ENCODE measurements at places on chromosomes 3 and 15.

DNA sequence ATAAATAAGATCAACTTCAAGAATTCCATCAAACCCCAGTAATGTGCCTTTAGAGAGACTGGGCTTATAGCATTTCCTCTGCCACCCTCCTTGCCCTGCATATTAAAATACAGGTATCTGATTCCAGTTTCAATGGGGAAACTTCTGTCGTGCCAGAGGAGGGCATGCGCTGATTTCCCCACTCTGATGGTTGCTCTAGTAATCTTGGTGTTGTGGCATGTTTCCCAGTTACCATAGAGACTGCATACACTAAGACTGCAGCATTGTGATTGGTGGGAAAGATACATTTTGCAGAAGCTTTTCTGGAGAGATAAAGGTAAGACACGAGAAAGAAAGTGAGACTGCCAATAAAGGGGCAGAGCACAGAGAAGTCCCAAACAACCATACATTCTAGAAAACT lies 225.6 kb downstream of the TIGIT start:
- DNase-seq: no peak

GRCh38 chr15:78440375-78441373 lies 2.7 kb downstream of the IREB2 start:
- no peak for DNase-seq

- DNase-seq: no peak
These were observed 274.5 kb upstream of the C2CD4B start for GRCh38 chr15:62439543-62440016.

DNA sequence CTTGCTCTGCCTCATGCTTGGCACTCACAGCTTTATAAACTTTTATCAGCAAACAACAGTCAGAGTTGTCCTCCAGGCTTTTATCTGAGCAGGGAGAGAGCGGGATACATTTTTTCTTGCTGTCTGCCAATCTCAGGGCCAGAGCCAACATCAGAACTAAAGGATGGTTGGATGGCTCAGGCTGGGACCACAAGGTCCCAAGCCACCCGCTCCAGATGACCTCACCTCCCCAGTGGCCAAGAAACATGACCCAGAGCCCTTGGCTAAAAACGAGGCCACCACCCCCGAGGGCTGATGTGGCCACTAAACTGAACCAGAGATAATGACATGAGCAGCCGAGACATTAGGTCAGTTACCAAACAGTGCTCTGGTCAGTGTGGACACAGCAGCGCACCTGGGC lies 18.8 kb upstream of the SPATA12 start:
- DNase-seq: no peak

DNA sequence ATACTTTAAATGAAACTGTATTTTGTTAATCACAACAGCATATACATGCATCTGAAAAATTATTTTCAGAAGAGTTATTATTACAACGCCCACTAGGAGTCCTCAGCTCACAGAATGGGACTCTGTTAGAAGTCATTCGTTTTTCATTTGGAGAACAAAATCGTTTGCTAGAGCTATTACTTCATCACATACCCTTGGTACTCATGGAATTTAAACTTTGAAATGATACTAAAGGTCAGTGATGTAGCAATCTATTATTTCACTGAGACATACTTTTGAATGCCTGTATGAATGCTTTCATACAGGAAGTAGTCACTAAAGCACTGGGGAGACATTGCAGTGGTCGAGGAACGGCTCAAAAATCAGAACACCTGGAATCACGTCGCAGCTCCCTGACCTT lies 198.1 kb downstream of the MBNL1 start:
- DNase-seq: no peak

DNA sequence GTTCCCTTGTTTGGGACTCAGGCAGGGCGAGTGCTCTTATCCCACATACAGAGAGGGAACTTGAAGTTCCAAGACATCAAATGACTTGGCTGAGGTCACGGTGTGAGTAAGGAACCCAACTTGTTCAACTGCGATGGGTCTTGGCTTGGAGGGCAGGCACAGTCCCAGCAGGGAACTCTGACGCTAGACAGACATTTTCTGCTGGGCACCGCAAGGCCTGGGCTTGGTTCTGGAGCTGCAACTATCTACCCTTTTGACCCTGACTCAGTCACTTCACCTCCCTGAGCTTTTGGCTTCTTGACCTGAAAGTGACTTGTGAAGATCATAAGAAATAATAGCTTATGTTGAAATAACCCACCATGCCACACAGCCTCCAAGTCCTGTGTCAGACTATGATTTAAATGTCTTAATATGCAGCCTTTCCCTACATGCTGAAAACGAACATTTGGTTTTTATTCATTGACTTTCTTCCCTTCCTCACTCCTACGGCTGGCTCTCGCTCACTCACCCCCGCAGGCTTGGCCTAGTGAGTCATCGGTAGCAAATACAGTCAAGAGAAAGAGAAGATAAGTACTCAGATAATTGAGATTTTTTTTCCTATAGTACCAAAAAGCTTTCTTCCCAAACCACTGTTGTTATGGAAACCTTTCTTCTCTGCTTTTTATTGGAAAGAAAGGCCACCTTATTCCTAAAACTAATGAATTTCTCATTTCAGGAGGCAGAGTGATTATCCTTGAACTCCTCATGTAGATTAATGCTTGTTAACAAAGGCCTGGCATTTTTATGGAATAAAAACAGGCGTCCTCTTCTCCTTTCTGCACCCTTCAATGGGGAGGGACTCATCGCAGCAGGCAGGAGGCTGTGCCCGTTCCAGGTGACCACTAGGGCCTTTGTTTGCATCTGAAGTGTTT lies 178.4 kb downstream of the ATP10A start:
- no peak for DNase-seq

- no peak for DNase-seq
These were observed 3.6 kb upstream of the ZNF148 start for GRCh38 chr3:125378762-125379161.

DNA sequence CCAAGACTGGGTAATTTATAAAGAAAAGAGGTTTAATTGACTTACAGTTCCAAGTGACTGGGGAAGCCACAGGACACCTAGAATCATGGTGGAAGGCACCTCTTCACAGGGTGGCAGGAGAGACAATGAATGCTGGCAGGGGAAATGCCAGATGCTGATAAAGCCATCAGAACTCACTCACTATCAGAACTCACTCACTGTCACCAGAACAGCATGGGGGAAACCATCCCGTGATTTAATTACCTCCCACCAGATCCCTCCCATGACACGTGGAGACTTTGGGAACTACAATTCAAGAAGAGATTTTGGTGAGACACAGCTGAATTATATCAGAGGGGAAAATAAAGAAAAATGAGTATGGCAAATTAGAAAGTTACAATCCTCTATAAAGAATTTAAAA lies 310.9 kb downstream of the BCHE start:
- DNase-seq: no peak

DNA sequence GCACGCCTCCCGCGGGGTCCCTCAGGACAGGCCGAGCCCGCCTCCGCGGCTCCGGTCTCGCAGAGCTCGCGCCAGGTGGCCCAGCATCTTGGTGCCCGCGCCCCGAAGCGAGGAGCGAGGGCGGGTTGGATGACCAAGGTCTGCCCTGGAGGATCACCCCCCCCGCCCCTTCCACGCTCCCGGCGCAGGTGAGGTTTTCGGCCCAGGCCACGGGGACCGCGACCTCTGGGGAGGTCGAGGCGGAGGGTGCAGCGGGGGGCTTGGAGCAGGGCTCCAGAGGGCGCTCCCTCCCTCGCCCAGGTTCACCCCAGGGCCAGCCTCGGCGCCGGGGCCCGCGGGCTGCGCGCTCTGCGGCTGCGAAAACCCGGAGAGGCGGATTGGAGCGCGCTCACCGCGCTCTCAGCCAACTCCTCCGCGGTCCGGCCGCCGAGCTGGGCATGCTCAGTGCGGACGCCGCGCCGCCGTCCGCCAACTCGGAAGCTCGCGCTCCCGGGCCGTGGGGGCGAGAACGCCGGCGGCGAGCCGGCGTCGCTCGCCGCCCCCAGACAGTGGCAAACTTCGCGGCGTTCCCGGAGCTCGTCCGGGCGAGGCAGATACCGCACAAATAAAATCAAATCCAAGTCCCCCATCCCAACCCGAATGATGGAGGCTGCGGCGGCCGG lies at the start of gene MED12L:
MED12L (plus strand) TSS at position 438 of the 662 bp plus-strand sequence. CDS start 1,263 bp downstream, outside the sequence.
- peak; percentile 56 for DNase-seq

DNA sequence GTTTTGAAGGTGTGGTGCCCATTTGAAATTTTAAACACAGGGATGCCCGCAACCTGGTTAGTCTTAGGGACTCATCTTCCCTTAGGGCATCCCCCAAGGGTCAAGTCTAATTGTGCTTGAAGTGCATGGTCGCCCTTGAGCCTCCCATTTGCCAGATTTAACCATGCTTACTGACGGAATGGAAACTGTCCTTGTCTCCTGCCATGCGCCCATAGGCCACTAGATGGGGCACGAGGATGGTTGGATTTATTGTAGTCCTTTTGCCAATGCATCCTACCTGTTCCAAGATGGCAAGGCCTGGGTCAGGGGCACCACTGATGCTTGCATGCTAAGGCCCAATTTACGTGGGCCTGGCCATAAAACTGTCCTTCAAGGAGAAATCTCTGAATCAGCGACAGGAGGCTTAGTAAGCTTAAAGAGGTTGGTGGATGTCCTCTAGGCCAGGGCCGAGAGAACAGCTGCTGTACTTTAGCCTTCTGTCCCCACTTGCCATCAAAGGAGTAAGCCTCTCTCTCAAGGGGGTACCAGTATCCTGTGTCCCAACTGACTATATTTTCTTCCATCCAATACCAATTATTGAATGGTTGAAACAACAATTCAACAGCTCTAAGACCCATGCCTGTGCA lies 355.4 kb downstream of the OTOL1 start:
- no peak for DNase-seq

DNA sequence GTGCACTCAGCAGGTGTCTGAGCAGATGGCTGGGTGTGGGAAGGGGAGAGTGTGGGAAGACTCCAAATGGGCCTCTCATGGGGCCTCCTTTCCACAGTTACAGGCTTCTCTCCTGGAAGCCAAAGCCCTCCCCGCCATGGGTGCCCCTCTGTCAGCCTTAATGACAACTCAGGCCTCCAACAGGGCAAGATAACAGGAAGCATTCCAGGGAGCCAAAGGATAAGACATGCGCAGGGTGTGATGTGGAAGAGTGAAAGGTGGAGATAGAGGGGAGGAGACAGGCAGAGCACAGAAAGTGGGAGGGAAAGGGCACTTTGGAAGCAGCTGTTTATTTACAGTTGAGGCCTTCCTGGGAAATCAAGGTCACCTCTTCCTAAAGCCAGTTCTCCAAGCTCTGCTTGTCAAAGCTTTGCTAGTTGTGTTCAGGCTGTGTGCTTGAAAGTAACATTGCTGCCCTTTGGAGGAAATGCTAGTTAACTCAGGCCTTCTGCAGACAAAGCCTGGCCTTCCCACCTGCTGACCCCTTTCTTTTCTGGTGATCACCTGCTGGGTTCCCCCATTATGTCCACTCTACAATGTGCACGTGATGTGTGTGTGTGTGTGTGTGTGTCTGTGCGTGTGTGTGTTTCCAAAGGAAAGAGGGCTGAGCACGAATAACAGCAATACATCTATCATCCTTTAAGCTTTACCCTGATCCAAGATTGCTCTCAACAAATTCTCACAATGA lies 35.2 kb upstream of the SMAD3 start:
- DNase-seq: no peak

DNA sequence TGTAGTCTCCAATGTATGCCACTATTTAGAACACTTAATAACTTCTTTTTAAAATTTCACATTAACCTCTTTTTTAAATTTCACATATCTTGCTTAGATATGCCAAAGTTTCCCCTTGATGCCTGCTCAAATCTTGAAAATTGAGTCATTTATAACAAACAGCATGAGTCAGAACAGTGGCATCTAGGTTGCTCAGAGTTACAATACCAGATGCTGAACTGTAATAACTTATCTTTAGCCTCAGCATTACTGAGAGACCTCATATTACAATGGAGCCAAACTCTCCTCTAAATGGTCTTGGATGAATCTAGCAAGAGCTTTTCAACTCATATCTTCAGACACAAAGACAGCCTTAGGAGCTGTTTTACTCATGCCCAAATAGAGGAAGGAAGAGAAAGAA lies 439.3 kb upstream of the ARPP21 start:
- no peak for DNase-seq

- DNase-seq: no peak
These were observed 8.6 kb upstream of the MCF2L2 start for GRCh38 chr3:183437061-183437460.

DNA sequence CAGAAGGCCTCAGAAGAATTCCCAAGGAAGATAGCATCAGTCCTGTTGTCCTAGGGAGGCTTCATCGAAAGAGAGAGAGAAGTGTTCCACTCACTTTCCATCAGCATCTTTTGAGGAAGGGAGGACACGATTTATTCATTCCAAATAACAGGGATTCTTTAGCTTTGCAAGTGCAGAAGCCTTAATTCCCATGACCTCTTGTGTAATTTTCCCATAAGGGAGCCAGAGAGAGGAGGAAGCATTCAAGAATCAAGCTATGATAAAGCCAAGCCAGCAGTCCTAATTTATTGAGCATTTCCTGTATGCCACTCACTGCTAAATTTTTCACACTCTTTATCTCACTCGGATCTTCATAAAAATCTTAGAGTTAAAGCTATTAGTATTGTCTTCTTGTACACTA lies 169.7 kb upstream of the MITF start:
- no peak for DNase-seq

DNA sequence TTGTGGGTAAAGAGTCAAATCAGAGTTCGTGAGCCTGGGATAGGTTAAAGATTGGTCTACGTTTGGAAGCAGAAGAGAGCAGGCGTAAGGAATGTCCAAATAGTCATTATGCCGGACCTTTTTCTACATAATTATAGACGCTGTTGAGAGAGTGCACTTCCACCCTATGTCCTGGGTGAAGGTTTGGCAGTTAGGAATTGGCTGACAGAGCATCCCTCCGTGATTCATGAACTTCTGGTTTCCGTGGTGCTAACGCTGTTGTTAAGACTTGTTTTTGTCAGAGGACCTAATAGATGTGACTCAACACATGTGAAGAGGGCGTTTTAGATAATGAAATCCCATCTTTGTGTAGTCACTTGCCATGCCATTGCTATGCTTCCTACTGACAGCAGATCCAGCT lies 1.1 kb downstream of the EAF1 start:
- no peak for DNase-seq

DNA sequence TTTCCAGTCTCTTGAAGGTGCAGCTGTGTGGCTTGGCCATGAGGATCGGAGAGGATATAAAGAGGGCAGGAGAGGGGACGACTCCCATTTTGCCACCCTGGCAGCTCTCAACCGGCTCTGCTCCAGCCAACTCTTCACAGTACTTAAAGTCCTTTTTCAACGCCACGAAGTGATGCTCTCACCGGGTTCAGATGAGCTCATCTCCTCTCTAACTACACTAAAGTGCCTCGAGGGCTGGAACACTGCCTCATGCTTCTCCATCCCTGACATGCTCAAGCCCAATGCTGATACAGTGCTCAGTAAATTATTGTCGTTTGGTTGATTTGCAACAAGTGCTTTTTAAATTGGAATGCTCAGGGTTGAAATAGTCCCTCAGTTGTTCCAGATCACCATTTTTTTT lies 97.8 kb downstream of the GTPBP8 start:
- DNase-seq: peak; percentile 84

DNA sequence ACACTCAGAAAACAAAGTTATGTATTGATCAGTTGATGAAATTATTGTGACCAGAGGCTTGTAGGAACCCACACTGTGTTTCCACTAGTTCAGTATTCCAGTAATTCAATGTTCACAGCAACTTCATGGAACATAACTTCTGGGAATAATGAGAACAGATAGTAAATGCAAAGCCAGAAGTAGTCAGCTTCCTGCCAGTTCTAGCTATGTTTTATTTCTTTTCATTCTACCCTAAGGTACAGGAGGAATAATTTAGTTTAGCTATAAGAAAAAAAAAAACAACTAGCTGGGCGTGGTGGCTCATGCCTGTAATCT lies 48.6 kb downstream of the ARHGEF26 start:
- DNase-seq: no peak

Measured in DMS79 (cell line).